Keratinocyte (primary cell): ENCODE measurements at places on chromosomes 1 and 21. TPM values are rescaled to one million over a fixed set of nuclear protein-coding genes. Genes with fewer than 3 reads are reported as not detected.

- DNase-seq, result peak; percentile 17
- H3K4me1 ChIP-seq, result peaks cover 9% of the 10 kb centered on the region
- H3K36me3 ChIP-seq, result no peaks in the 10 kb centered on the region
- no peak overlapping the region for H3K27ac ChIP-seq
These were observed 266.3 kb downstream of the RHOU start for GRCh38 chr1:229001467-229002011.

DNA sequence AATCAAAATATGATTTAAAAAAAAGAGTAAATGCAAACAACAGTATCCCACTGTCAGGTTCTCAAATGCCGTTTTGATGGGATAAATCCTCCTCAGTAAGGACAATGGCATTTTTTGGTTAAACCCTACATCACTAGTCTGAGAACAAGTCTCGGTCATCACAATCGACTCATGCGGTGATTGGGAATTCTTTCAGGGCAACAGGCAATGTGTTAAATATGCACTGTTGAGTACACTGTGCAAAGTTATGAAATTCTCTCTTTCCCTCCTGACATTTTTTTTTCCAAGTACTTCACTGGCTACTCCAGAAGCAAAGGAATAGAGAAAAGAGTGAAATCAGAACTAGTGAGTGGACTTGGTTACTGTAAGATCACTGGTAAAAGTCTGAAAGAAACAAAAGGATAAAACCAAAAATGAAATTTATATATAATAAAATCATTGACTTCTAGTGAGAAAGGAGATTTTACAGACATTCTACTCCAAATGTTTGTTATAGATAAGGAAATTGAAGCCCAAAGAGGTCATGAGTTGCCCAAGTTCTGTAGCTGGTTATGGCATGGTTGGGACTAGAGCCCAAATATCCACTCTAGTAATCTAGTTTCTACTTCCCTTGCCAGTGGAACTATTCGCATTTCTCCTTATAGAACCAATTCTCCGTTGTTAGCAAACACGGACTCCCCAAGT, 111.3 kb downstream of the TGFBR3 start:
- H3K27me3 ChIP-seq, result no peaks in the 10 kb centered on the region
- no peaks in the 10 kb centered on the region for H3K4me1 ChIP-seq
- no peak for DNase-seq
- H3K27ac ChIP-seq, result no peak overlapping the region

GBP4 gene
- 0.01 TPM in 1 of 3 replicates, not detected in the others for polyA plus RNA-seq

GRCh38 chr1:100785470-100786052, 66.0 kb downstream of the VCAM1 start:
- no peak overlapping the region for H3K4me3 ChIP-seq
- no peaks in the 10 kb centered on the region for H3K36me3 ChIP-seq
- no peak overlapping the region for H3K27ac ChIP-seq
- no peaks in the 10 kb centered on the region for H3K4me1 ChIP-seq
- no peak for DNase-seq
- no peaks in the 10 kb centered on the region for H3K27me3 ChIP-seq

DNA sequence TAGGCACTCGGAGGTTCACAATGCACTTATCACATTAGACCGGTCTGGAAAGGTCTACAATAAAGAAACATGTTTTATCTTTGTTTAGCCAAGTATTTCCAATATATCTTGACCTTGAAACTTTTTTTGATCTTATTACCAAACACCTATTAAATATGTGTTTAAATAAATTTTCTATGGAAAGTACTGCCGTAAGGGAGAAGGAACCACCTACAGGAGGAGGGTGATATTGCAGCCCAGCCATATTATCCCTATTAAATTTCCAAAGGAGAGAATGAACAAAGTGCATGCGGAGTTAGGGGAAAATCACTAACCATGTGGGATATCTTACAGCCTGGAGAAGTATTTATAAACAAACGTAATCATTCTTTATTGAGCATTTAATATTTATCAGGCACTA, 14.5 kb downstream of the BRINP2 start:
- H3K27me3 ChIP-seq, result peaks cover 11% of the 10 kb centered on the region
- peaks cover 4% of the 10 kb centered on the region for H3K4me1 ChIP-seq

- H3K27ac ChIP-seq, result no peak overlapping the region
- DNase-seq, result no peak
- H3K4me1 ChIP-seq, result no peaks in the 10 kb centered on the region
- no peaks in the 10 kb centered on the region for H3K27me3 ChIP-seq
These were observed 841.5 kb downstream of the KCNT2 start for GRCh38 chr1:195766709-195767108.

KRTAP11-1 gene
- not detected in 3 replicates for polyA plus RNA-seq

GRCh38 chr1:178267646-178268094, 173.8 kb downstream of the RASAL2 start:
- H3K4me1 ChIP-seq, result peaks cover 42% of the 10 kb centered on the region
- no peaks in the 10 kb centered on the region for H3K36me3 ChIP-seq
- H3K27ac ChIP-seq, result peak overlapping the region; percentile 16
- H3K4me3 ChIP-seq, result no peak overlapping the region
- no peak for DNase-seq
- no peaks in the 10 kb centered on the region for H3K27me3 ChIP-seq

GRCh38 chr21:45365186-45365607, 39.8 kb upstream of the COL18A1 start:
- peaks cover 14% of the 10 kb centered on the region for H3K4me1 ChIP-seq
- H3K27me3 ChIP-seq, result peaks cover 4% of the 10 kb centered on the region
- no peak overlapping the region for H3K27ac ChIP-seq
- no peak for DNase-seq

FCAMR gene
- not detected in 3 replicates for polyA plus RNA-seq

SH3GLB1 gene
- polyA plus RNA-seq, result 49.4 to 77.1 TPM (median 50.9 TPM) in 3 replicates

ASCL5 gene
- polyA plus RNA-seq, result not detected in 3 replicates

NECTIN4 gene
- 6.0 to 19.0 TPM (median 8.6 TPM) in 3 replicates for polyA plus RNA-seq

EFNA1 gene
- 33.2 to 116 TPM (median 77.5 TPM) in 3 replicates for polyA plus RNA-seq

NES gene
- polyA plus RNA-seq, result 0.01 TPM in 2 of 3 replicates, not detected in the other

DNASE2B gene
- not detected in 3 replicates for polyA plus RNA-seq
